ENCODE measurements at places on chromosomes 13 and 19.

DNA sequence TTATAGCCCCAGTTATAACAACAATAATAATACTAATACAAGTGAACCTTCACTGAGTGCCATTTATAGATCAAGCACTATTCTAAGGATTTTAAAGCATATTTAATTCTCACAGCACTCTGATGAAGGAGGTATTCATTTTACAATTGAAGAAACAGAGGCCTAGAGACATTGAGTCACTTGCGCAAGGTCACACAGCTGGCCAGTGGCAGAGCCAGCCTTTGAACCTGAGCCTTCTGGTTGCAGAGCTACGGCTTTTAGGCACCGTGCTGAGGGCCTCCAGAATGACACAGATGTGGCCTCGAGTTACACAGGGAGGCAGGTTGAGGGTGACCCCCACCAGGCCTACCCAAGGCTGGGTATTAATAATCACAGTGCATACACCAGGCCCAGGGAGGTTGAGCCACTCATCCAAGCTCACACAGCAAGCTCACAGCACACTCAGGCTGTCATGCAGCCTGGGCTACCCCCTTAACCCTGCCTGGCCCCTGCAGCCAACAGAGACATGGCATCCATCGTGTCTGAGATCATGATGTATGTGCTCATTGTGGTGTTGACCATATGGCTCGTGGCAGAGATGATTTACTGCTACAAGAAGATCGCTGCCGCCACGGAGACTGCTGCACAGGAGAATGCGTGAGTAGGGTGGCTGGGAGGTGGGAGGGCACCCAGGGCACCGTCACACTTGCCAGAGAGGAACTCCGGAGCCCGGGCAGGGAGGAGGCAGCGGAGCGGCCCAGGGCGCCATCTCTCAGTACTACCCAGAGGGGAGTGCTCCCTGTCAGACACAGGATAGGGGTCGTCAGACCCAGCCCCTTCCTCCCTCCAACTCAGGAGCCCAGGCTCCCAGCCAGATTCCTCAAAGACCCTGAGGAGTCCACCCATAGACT lies 2.7 kb upstream of the HPN start:
- no peak for DNase-seq

GRCh38 chr13:99228737-99229691 lies 28.4 kb downstream of the UBAC2 start:
- no peak for DNase-seq

GRCh38 chr13:86601351-86601750 lies 802.1 kb upstream of the SLITRK6 start:
- no peak for DNase-seq

GRCh38 chr13:90686442-90686841 lies 661.0 kb upstream of the MIR17HG start:
- no peak for DNase-seq

DNA sequence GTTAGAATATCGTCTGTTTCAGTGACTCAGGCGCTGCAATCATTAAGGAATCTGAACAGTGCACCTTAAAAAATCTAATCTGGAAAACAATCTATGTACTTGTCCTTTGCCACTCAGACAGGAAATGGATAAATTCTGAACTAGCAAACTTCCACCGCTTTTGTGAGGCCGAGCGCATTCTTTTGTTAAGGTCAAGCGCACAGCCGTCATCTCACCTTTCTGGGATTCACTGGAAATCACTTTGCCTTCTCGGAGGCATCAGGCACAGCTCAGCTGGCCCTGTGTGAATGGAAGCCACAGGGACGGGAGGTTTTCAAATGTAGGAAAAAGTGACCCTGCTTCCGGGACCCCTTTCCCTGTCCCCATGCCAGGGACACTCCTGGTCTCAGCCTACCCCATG lies 28.2 kb upstream of the SPACA7 start:
- DNase-seq, result no peak

DNA sequence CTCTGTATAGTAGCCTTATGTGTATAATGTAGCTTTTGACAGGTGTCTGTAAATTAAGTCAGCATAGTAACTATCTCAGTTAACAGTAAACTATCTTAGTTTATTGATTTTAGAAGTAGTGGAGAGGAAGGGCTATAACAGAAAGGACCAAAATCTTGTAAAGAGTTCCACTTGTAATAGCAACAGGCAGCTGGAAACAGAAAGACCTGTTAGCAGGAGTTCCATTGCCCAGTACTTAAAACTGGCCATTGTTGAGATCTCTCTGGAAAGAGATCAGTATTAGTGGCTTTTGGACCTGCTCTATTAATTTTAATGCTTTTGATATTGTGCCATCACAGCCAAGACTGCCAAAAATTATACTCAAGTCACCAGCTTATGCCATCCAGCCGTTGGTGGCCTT lies 32.0 kb upstream of the GARRE1 start:
- DNase-seq, result no peak

GRCh38 chr19:49589502-49589905 lies 1.5 kb upstream of the PRR12 start:
- DNase-seq, result no peak

- no peak for DNase-seq
Observed at GRCh38 chr19:11405846-11406643, 13.1 kb downstream of the RGL3 start.

- DNase-seq, result peak; percentile 88
Observed at GRCh38 chr13:51785712-51786424, 18.1 kb downstream of the DHRS12 start.

DNA sequence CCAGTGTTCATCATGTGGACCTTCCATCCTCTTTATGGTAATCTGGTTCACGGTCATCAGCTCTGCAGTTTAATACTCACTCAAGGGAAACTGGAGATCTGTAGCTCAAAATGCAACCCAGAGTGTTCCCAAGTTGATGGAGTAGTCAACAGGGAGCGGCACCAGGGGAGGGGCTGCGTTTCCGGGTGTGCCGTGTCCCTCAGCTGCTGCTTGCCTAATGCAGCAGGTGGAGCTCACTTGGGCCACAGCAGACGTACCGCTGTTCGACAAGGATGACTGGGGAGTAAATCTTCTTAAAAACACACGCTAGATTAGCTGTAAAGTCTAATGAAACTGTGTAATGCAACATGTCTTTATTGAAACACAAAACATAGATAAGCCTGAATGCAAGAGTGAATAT lies 81.1 kb downstream of the TNFSF13B start:
- no peak for DNase-seq

DNA sequence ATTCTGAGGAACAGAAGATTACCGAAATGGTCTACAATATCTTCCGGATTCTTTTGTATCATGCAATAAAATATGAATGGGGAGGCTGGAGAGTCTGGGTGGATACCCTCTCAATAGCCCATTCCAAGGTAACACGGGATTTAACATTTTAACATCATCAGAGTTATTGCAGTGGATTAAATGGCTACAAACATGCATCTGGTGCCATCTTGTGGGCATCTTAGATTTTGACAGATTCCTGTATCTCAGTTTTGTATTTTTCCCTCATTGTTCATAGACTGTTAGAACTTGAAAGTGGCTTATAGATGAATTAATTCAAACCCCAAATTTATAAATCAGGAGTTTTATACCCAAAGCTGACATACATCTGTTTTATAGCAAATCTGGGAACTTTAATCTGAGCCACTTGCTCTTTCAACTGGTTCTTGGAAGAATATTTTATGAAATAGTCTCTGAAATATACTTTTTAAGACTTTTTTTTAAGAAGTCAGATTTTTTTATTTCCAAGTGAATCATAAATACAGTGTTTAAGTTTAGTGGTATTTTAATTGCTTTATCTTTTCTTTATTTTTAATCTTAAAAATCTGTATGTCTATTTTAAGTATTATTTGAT lies 215.2 kb downstream of the NBEA start:
- peak; percentile 54 for DNase-seq

- DNase-seq, result no peak
Observed at GRCh38 chr19:55464039-55464661, 401 bp downstream of the C19orf85 start.

Data from COR-L47 (cell line).